ENCODE measurements at places on chromosomes 6 and 20.

GRCh38 chr6:168370310-168370991 is 50.9 kb upstream of the DACT2 start:
- DNase-seq, result peak; percentile 15

DNA sequence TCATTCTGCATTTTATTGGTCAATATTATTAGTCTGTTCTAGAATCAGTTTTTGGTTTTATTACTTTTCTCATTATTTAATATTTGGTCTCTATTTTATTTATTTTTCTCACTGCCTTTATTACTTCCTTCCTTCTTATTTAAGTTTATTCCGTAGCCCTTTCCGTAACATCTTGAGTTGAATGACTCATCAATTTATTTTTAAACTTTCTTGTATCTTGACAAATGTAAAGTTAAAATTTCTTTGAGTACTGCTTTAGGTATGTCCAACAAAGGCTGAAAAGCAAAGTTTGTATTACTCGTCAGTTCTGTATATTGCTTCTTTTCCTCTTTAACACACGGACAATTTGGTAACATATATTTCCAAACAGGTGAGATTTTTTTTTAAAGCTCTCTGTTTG is 192.0 kb downstream of the CD109 start:
- DNase-seq, result no peak

DNA sequence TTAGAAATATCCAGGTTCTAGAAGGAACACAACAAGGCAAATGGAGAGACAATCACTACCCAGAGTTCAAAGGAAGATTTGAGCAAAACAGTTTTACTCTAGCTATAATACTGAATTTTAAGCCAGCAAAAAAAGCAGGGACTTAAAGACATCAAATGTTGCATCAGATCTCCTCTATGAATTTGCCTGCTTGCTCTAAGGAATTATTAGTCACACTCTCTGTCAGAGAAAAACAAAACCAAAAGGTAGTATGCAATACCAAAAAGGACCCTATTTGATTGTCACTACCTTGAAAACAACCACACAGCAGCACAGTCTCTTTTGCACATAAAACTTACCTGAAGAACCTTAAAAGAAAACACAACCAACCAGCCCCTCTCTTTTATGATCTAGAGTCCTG is 46.3 kb downstream of the BTBD9 start:
- no peak for DNase-seq

- no peak for DNase-seq
These were observed 7.9 kb upstream of the DEFB125 start for GRCh38 chr20:79565-79964.

- DNase-seq, result peak; percentile 88
These were observed 4.6 kb downstream of the TP53TG5 start for GRCh38 chr20:45373353-45374100.

DNA sequence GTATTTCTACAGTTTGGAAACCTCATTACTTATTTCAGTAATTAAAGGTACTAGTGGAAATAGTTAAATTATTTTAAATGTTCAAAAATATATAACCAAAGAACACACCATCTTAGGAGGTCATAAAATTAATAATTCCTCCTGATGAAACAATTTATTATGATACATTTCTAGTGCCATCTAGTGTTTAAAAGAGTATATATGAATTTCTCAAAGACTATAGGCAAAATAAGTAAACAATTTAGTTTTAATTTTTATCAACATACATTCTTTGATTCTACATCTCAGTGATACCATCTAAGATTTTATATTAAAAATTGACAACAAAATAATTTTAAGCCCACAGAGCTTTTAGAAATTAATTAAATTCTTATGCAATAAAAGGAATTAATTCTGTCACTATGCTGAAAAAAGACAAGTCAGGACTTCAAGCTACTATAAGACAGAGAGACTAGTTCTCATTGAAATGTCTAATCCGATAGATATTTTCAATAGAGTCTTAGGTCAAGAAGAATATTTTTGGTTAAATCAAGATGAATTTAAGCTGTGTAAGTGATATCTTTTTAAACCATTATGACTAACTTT is 107.8 kb upstream of the RNF217 start:
- DNase-seq, result no peak

- peak; percentile 53 for DNase-seq
These were observed at the start of gene PPP1R16B for GRCh38 chr20:38805502-38805957. Gene PPP1R16B (plus strand): TSS chr20:38805697. CDS start chr20:38835926, 30,229 bp downstream.

DNA sequence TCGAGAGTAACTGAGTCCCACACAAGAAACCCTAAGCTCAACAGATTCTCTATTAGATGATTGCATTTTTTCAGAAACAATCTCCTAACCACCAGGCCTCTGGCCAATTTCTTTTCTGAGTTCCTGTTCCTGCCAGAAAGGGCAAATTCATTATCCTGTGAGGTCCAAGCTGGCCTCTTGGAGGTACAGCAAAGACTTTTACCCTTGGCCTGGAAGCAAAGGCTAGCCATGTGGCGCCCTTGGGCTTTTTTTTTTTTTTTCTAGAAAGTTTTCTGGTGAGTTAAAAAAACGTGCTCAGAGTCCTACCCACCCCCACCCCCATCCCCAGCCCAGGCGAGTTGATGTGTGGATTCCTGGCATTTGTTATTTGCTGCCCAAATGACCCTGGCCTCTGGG is 59.0 kb upstream of the EEF1A1 start:
- no peak for DNase-seq

- DNase-seq, result no peak
These were observed 1078.4 kb downstream of the KIF16B start for GRCh38 chr20:15494851-15495250.

DNA sequence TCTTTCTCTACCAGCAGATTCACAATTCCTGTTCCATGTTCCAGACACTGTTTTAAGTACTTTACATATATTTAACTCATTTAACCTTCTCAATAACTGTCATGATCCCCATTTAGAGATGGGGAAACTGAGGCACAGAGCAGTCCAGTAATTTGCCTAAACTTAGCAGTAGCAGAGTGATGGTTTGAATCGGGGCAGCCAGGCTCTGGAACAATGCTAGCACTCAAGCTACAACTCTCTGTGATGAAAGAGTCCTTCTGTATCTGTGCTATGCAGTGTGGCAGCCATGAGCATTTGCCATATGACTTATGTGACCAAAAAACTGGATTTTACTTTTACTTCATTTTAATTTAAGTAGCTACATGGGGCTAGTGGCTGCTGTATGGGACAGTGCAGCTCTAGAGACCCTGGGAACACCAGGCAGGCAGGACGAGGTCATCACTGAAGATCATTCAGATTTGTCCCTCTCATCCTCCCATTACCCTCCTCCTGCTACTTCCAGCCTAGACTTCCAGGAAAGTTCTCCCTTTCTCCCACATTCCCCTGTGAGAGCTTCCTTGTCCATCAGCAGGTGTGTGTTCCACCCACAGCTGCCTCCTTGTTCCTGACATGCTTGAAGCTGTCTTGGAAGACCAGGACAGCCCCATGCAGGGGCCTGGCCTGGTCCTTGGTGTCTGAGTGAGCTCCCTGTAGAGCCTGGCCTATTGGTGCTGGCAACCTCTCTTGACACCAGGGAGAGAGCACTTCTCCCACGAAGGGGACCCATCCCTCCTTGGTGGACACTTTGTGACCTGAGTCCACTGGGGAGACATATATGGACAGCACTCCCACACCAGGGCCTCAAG is 157.0 kb downstream of the MRPL14 start:
- DNase-seq, result no peak

GRCh38 chr20:61464307-61465303 is 212.5 kb downstream of the CDH4 start:
- no peak for DNase-seq

DNA sequence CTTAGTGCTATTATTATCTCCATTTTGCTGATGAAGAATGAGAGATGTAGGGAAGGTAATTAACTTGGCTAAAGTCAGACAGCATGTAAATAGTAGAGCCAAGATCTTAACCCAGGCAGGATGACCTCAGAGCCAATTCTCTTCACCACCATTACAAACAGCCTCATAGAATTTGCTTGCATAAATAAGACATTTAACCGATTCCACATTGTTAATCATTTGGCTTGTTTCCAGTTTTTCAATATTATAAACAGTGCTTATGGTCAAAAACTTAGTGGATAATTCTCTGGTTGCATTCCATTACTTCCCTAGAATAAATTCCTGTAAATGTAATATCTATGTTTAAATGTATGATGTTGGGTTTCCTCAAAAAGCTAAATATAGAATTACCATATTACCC is 19.1 kb upstream of the PRDM1 start:
- no peak for DNase-seq

DNA sequence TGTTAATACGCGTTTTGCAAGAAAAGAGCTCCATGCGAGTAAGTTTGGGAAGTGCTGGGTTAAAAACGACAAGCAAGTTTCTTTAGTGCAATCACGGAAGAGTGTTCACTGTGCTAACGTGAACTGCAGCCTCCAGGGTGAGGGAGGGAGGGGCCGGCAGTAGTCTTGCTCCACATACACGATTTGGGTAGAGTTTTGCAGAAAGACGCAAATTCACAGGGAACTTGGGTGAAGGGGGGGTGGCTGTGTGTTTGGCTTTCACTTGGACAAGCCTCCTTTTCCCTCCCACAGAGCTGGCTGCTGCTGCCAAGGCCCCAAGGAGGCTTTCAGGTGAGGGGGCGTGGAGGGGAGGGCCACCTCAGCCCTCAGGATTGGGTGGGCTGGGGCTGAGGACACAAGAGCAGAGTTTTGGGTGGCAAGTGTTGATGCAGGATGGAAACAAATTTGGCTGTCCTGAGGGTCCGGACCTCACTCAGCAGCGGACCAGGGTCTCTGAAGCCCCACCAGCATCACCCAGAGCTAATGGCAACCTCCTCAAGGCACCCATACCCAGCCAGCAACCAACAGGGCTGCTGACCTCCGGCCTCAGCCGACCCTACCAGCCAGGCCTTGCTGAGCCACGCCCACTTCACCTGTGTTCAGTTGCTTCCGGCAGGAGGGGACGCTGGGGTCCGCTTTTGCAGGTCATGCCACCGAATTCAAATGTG is 204.5 kb downstream of the ERMARD start:
- no peak for DNase-seq

GRCh38 chr6:13614126-13614925 is 809 bp upstream of the NOL7 start:
- peak; percentile 20 for DNase-seq

DNA sequence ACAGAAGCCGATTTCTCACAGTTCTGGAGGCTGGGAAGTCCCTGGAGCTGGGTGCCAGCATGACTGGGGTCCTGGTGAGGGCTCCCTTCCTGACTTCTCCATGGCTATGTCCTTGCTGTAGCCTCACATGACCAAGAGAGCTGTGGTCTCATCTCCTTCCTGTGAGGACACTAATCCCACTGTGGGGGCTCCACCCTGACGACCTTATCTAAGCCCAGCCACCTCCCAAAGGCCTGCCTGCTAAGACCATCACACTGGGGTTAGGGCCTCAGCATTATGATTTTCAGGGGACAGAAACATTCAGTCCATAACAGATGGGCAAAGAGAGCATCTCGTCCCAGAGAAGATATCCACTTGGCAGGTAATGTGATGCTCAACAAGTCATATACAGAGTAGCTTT is 16.8 kb downstream of the RPP40 start:
- no peak for DNase-seq

DNA sequence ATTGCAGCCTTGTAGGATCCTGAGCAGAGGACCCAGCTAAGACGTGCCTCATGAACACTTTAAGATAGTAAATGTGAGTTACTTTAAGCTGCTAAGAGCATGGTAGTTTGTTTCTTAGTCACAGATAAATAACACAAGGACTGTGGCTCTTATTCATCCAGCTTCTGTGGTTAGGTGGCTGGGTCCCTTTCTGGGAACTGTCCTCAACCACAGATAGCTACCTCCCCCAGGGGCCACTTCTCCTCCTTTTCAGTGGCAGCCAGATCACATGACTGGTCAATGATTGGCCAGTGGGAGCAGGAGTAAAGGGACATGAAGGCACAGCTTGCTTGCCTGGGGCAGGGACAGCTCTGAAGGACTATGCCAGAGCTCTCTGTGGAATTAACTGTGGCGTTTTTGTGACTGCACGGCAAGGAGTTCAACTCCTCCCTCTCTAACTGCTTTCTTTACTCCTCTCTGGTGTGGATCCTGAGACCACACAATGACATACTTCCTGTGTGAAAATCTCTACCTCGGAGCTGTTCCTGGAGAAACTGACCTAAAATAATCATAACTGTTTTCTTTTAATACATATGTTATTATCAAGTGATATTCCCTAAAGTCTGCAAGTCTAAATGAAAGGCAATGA is 76.5 kb downstream of the NRN1 start:
- DNase-seq, result no peak

GRCh38 chr6:25370178-25371036 is 91.2 kb downstream of the CARMIL1 start:
- DNase-seq, result no peak

GRCh38 chr6:70236343-70236742 is 66.5 kb downstream of the COL9A1 start:
- DNase-seq, result no peak

GRCh38 chr6:80217794-80218193 is 111.3 kb downstream of the BCKDHB start:
- no peak for DNase-seq

- DNase-seq, result no peak
These were observed 8.1 kb downstream of the CFAP61 start for GRCh38 chr20:20060234-20060998.

DNA sequence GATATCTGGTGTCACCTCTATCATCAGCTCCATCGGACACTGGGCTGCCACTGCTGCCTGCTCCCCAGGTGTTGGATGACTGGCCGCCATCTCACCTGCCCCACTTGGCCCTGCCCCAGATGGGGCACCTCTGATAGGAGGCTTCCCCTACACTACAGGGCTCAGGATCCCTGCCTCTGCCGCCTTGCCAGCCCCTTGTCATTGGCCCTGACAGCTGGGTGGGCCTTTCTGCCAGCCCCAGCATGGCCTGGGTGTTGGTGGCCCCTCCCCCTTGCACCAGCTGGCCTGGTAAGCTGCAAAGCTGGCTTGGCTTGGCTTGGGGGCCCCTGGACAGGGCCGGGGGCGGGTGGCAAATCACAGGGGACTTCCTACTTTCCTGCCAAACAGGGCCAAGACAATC is 10.6 kb downstream of the PACSIN1 start:
- DNase-seq, result no peak

DNA sequence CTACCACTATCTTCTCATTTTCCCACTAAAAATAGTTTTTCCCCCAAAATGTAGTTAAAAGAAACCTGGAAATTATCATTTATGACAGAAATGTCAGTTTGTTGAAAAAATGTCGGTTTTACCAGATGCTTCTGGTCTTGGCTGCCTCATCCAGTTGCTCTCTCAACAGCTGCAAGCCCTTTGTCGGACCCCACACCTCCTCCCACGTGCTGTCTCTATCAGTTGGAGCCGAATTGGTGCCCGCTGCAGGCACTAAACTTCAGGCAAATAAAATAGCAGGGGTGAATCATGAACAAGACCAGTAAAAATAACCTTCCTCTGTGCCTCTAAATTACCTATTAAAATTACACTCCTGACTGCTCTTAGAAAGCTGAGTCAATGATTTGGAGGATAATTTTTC is 129.5 kb upstream of the CEP162 start:
- DNase-seq, result no peak
